ENCODE measurements at places on chromosomes 1 and 21. TPM values are rescaled to one million over a fixed set of nuclear protein-coding genes. Genes with fewer than 3 reads are reported as not detected.

- DNase-seq: no peak
These were observed 125.9 kb upstream of the IRF2BP2 start for GRCh38 chr1:234735916-234736315.

DNA sequence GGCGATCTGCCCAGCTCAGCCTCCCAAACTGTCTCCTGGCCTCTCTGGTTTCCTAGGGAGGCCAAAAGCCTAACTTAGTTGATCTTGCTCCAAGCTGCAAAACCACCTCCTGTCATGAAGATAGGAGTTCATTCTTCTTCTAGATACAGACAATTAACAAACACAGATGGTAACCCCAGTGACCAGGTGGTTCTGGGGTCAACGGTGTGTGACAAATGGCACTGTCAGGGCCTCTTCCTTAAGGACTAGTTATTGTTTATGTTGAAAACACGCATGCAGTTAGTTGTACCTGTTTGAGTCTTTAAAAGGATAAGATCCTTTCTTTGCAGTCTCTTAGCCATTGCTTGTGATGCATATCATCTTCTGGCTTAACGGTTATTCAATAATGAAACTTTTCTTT lies 4.6 kb upstream of the UMODL1 start:
- no peak for DNase-seq

Gene CFHR1
- polyA plus RNA-seq: 0.14 TPM

GRCh38 chr1:220189750-220190347 lies 82.4 kb downstream of the RAB3GAP2 start:
- DNase-seq: no peak

DNA sequence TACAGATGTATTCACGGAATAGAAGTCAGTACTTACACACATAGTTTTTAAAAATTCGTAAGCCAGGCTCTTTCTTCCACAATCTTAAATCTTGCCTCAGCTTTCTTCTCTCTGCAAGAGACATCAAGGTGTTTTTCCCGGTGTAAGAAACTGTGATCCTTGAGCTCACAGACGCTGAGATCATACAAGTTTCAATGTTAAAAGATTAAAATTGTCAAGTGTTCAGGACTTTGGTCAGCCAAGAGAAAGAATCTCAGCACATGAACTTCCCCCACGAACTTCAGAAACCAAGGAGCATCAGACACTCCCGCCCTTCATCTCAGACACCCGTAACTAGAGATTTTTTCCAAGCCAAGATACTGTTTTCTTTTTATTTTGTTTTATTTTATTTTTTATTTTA lies 6.2 kb downstream of the UTS2 start:
- DNase-seq: no peak

DNA sequence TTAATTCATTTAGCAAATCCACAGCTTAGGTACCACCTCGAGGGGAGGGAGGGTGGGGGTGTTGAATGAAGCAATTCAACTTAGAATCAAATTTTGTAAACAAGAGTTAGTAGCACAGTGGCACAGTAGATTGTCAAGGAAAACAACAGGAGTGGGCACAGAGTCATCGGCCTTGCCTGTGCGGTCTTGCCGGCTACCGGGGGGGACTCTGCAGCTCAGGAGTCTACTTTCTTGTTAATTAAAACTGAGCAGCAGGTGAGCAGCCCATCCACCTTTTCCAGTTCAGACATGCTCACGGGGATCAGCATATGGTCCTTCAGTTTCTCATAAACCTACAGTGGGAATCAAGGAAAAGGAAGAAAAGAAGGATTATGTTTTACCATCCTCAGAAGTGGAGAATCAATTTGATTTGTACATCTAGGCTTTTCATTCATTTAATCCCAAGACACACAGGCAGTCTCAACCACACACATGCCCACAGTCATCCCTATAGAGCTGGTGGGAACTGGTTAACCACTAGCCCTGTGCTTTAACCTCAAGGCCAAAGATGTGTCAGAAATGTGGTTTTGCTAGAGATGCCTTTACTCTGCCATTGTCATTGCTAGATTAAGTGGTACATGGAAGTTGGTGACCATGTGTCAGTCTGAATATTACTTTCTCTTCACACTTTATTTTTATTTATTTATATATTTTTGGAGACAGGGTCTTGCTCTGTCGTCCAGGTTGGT lies 45.0 kb upstream of the BCL10 start:
- no peak for DNase-seq

- DNase-seq: no peak
These were observed 256.9 kb downstream of the GPATCH2 start for GRCh38 chr1:217373761-217374701.

Gene SKI
- 63.3 TPM for polyA plus RNA-seq

DNA sequence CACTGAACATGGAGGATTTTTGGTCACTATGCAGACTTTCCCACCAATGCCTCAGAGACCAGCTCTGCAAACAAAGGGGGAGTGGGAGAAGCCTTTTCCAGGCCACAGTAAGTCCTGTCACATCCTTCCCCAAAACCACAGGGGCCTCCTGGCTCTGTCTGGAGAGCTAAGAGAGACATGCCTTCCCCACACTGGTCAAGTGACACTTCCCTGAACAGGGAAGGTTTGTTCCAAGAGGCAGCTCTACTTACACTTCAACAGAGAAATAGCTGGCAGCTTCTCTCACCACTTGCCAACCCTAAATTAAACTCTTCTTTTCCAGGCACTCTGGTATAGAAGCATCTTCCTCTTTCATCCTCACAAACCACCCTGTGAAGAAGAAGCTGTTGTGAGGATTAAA lies 39.7 kb downstream of the EDN2 start:
- DNase-seq: no peak

- no peak for DNase-seq
These were observed 39.8 kb downstream of the MYSM1 start for GRCh38 chr1:58660105-58660504.

Gene EPHX1
- polyA plus RNA-seq: 60.3 TPM

DNA sequence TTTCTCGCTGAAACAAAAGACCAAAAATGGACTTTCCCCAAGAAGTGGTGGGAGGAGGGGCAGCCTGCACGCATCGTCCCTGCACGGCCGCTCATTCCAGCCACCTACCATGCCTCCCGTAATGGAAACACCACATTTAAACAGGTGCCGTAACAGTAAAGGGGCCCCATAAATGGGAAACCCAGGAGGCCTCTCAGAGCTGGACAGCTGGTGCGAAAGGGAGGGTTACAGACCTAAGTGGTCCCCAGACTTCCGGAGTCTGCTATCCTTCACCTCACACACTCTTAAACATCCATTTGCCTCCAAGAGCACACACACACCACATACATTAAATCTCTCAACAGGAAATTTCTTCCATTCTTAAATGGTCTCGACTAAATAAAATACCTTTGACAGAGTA lies 120.7 kb upstream of the SOD1 start:
- DNase-seq: no peak

Gene B3GALT5
- 1.2 TPM for polyA plus RNA-seq

DNA sequence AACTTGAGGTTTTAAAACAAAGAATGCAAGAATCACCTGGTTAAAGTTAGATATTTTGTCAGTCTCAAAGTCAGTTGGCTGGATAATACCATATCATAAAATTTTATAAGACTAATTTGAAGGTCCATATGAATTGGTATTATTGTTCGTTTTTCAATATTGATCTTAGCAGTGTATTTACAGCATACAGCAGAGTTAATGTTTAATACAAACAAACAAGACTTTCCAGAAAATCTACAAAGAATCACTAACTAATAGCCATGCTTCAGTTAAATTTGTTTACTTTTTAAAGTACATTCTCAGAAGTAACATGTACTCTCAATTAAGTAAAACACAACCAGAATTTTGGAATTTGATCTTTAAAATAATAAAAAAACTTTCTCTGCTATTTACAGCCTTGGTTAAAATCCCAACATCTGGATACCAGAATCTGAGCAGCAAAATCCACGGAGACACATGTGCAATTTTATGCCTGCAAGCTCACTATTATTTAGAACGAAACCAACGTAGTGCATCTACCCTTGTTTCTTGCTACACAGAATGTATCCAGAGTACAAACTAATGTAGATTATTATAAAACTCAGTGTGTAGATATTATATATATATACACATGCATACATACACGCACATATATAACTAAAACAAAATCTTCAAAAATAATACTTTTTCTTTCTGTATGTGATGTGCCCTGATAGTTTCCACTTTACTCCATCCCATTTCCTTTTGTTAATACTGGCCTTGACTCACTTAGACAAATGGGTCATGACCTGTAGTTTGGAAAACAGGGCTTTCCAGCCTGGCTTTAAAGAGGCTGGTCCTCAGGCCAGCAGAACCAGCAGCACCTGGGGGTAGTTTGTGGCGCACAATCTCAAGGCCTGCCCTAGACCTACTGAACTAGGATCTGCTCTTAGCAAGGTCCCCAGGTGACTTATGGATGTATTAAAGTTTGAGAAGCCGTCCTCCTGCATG lies 63.6 kb upstream of the ERG start:
- DNase-seq: no peak

- DNase-seq: no peak
These were observed 51.6 kb downstream of the ALG14 start for GRCh38 chr1:95021119-95021518.

DNA sequence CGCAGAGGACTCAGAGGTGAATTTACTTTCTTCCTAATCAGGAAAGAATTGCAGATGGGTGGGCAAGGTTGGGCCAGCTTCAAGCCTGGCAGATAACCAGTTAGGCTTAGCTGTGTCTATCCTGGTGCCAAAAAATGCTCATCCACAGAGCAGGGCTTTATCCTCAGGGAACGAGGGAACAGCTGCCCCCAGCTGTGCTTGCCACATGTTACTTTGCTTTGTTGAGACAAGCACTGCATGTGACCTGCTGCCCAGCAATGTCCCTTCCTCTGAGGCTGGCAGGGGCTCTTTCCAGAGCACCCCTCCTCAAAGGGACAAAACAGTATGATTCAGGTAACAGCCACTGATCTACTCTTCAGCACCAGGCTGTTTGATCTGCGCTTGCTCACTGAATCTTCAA lies 505.1 kb upstream of the USP24 start:
- no peak for DNase-seq

Gene MXRA8
- 145 TPM for polyA plus RNA-seq

- DNase-seq: no peak
These were observed 107.6 kb downstream of the FASLG start for GRCh38 chr1:172766462-172766861.

Gene GBP5
- polyA plus RNA-seq: 0.84 TPM

GRCh38 chr1:108541861-108542260 lies 18.0 kb upstream of the EEIG2 start:
- no peak for DNase-seq

- no peak for DNase-seq
These were observed 29.1 kb downstream of the SLC19A1 start for GRCh38 chr21:45513003-45513717.

Gene IL24
- 0.33 TPM for polyA plus RNA-seq
